ENCODE measurements at places on chromosomes 5 and 9.
A peak's percentile ranks its signal among the peaks of the same experiment; 100 is the strongest.

GRCh38 chr5:39713250-39713916 is 288.6 kb upstream of the DAB2 start:
- DNase-seq = peak; percentile 78

DNA sequence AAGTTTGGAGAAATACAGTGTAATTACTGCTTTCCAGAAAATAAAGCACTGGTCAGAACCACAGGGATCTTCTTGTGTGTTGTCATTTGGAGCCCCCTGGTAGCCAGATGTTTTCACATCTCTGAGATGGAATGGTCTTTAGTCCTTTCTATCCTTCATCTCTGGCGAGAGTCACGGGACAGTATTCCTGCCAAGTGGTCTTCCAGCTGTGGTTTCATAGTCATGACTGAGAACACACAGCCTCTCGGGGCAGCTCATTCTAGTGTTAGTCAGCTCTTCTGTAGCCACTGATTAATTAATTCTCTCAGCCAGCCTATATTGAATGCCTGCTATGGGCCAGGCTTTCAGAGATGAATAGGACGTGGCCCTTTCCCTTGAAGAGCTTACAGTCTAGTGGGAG is 34.1 kb downstream of the HMGXB3 start:
- no peak for DNase-seq

DNA sequence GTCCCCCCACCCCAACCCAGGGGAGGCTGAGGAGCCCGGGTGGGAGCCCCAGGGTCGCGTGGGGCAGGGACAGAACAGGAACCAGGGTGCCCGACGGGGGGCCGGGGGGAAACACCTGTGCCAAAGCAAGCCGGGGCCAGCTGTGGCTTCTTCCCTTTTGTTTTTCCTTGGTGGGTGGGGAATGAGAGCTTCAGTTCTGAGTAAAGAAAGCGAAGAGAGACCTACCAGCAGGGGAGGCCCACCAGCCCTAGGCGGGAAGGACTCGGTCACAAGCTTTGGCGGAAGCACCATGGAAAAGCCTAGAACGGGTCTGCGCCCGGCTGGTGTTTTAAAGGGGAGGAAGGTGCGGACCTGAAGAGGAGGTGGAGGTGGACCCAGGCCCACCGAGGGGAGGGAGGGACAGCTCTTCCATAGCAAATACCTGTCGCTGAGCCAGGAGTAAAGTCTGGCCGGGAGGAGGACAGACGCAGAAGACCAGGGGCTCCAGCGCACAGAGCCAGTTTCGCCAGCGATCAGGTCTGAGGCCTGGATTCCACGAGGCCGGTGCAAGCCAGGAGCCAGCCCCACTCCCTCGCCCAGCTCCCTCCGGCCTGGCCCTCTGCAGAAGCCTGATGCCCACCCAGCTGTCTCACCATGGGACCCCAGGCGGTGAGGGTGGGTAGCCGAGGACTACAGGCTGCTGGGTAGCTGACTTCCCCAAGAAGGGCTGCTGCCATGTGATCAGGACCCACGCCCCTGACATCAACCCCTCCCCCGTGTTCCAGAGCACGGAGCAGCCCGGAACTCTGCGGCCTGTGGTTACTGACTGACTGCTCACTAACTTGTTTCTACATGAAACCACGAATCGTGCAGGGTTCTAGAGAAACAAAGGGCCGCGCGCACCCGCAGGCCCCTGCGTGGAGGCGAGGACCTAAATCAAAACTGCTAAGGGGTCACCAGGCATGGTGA is 849 bp upstream of the MGAT1 start:
- no peak for DNase-seq

- no peak for DNase-seq
Measured at GRCh38 chr5:98975682-98976407, 47.0 kb upstream of the CHD1 start.

DNA sequence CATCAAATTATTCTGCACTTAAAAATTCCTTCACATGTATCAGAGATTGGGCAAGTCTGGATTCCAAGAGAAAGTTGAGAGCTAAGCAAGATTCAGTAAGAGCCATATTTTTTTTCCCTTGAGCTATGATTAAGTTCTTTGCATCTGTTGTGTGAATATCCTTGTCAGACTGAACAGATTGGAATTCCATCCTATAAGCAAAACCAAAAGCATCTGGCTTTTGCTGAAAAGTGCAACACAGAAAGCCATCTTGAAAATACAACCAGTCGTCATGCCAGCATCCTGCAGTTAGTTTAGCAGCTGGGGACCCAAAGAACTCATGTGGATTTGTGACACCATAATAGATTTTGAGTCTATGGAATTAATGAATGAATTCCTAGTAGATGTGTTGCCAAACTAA is 316.9 kb downstream of the MTRR start:
- no peak for DNase-seq

- no peak for DNase-seq
Measured at GRCh38 chr9:100724886-100725285, 147.0 kb downstream of the CAVIN4 start.

DNA sequence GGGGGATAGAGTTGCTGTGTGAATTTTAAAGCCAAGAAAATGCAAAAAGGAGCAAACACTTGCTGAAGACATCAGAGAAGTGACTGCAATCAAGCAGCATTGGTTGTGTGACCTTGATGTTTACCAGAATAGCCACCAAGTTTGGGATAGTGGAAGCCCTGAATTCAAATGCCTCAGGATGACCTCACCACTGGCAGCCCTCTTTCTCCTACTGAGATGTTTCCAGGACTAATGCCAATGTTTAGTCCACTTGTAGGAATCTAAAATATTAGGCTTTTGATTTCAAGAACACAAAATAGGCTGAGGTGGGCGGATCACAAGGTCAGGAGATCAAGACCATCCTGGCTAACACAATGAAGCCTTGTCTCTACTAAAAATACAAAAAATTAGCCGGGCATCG is 112.2 kb upstream of the NUDT12 start:
- no peak for DNase-seq

- no peak for DNase-seq
Measured at GRCh38 chr5:38465061-38465460, 91.4 kb downstream of the LIFR start.

DNA sequence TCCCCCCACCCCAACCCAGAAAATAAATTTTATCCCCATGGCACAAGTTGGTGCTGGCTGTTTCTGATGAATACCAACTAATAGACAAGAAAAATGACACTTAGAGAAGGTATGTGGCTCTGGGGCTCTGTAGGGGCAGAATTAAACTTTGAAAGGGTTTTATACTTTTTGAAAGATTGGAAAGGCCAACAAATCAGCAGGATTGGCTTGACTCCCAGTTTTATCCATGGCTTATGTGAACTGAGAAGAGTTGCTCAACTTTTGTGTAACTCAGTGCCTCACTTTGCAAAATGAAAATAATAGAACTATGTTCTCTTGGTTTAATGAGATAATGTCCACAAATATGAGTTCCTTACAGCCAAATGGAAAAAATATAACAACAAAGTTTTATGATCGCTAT is 288.9 kb upstream of the KIF2A start:
- DNase-seq = no peak

DNA sequence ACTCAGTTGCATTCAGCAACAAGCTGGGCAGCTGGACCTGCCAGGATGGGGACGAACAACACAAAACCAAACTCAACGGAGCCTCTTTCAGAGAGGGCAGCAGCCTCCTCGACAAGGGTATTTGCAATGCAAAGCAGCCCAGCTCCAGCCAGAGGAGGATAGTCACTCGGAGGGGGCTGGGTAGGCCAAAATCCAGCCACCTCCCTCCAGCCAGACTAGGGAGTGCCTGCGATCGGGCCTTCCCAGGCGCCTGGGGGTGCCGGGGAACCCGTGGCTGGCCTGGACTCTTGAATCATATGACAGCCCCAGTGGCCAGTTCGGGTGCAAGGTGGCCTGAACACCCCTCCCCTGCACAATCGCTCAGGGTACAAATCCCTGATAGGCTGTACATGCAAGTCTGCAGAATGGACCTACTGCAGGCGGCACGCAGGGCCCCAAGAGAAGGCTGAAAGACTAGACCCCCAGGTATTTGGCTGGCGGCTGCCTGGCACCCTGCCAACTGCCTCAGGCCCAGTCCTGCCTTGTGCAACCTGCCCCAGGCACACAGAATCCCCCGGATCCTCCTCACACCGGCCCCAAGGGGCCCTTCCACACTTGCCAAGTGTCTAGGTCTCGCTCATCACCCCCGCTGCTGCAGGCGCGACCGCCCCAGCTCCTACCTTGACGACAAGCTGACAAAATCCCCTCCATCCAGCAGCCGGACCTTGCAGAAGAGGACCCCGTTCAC is 1.3 kb downstream of the EEIG1 start:
- peak; percentile 54 for DNase-seq

- no peak for DNase-seq
Measured at GRCh38 chr9:137564817-137565411, 13.2 kb downstream of the MRPL41 start.

GRCh38 chr9:35908504-35909125 is 675 bp upstream of the SPAAR start:
- DNase-seq = no peak

GRCh38 chr5:35849860-35850259 is 6.8 kb upstream of the IL7R start:
- no peak for DNase-seq

DNA sequence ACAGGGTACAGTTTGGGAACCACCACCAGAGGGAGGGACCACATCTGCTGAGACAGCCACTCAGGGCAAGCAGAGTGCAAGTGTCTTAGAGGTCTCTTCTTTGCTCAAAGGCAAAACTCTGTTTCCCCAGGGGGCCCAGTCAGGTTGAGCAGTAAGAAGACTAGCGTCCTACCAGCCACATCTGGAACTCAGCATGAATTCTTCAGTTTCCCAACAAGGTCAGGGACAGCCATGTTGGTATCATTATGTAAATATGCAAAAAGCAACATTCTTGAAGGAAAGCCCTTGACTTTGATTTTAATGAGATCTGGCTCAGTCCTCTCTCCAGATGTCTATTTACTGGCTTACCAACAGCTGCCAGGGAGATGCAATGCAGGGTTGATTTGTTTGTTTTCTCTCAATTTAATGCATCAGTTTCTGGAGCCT is 46.7 kb downstream of the TGFBI start:
- no peak for DNase-seq

DNA sequence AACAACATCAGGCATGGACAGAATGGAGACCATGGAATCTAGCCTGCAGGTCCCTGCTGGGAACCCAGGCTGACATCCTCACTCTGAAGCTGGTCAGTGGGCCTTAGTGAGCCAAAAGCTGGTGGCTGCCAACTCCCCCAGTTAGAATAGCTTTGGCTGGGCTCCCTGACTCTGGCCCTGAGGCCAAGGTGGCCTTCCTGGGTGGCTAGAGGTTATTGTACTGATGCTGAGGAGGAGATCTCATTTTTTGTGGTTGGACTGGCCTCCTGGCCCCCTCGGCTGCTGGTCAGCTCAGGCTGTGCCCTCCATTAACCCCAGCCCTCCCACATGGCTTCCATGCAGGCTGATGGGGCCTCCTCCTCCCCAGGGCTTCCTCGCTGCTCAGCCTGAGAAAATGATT is 101.2 kb upstream of the PANK3 start:
- DNase-seq = no peak

GRCh38 chr9:68495247-68495646 is 45.4 kb downstream of the TMEM252 start:
- DNase-seq = no peak

- DNase-seq = no peak
Measured at GRCh38 chr9:98836206-98836605, 28.7 kb downstream of the GALNT12 start.

DNA sequence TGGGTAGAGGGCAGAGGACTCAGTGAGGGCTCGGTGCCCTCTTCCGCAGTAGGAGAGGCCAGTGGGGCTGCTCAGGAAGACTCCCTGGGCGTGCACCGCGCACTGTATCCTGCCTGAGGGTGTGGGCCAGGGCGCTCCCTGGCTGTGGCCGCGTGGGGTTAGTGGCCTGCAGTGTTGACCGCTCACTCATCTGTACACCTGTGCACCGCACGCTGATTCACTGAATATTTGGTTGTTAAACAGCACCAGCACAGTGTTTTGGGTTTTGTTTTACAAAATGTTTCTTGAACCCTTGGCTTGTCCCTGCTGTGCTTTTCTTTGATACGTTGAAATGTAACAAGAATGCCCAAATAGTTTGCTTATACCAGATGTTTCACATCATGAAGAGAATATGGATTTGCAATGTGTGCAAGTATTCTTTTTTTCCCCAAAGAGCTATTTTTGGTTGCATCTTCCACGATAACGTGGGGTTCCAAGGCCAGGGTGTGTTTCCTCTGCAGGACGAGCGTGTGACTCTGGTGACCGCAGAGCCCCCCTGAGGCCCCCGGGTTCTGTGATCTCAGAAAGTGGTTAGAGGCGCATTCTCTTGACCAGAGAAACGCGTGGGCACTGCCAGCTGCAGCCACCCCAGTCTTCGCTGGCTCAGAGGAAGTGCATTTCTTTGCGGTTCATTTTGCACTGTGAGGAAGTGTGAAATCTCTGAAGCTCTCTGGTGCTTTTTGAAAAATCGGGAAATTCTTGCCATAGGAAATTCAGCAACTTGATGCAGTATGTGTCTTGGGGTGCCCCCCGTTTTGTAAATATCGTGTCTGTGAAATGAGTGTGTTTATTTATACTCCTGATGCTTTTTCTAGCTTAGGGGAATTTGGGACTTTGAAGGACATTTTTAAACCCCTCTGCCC is 46.9 kb downstream of the AHRR start:
- DNase-seq = no peak

DNA sequence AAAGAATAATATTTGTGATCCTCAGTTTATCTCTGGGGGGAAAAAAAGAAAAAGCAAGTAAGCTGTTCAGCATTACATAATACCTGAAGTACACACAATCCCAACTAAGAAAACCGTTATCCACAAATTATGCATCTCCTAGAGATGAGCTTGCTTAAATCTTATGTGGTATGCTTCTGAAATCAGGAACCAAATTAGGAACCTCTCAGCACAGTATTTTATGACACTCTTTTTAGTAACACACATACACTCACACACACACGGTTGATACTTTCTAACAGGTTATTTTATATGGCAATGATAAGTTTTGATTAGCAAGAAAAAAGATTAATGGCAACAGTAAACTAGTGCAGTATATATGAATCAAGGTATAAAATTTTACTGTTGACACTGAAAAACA is 1.2 kb upstream of the ZNF510 start:
- DNase-seq = no peak

GRCh38 chr9:33628865-33629410 is 104.9 kb downstream of the ANKRD18B start:
- no peak for DNase-seq

GRCh38 chr9:121781701-121782464 is 130.4 kb downstream of the DAB2IP start:
- no peak for DNase-seq

DNA sequence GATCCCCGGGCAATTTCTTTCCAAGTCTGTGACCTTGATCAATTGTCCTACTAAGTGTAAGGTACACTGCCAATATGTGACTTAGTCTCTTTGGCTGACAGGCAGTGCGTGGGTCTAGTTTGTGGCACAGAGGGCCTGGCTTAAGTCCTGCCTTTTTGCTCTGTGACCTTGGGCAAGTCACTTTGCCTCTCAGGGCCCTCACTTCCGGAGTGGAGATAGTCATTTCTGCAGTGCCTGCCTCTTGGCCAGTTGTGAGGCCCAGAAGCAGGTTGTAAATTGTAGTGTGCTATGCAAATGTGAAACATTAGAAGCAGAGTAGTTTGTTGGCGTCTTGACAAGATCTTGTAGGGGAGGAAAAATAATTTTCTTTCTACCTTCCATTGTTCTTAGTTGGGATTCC is 39.0 kb downstream of the KIF4B start:
- no peak for DNase-seq
